ENCODE measurements at places on chromosomes 5 and 9.

DNA sequence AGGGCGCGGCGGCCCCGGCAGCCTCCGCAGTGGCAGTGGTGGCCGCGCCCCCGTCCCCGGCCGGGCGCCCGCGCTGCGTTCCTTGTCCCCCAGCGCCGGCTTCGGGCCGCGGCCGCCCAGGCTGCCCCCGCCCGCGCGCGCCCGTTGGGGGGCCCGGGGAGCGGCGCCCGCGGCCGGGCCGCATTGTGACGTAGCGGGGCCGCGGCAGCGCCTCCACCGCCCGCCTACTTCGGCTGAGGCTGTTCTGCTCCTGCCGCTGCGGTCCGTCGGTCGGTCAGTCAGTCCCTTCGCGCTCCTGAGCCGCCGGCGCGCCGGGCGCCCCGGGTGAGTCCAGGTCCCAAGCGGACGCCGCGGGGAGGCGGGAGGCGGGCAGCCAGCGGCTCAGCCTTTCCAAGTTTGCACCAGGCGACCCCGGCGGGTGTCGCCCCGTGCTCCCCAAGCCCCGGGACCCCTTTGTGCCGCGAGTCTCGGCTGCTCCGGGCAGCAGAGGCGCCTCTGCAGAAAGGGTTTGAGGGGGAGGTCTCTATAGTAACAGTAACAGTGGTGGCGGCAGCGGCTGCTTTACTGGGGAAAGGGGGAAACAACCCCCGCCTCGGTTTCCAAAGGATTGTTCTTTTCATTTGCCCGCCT, at the start of gene SNCAIP:
Gene SNCAIP, plus strand, starts transcription at position 277 of the 630 bp plus-strand sequence. CDS start 78,898 bp downstream, outside the sequence.
- peak; percentile 89 for ATAC-seq

GRCh38 chr5:173208296-173208695, 26.7 kb downstream of the NKX2-5 start:
- ATAC-seq, result no peak

- peak; percentile 65 for ATAC-seq
Observed at GRCh38 chr5:168424594-168425323, 61.5 kb upstream of the RARS1 start.

GRCh38 chr9:84899326-84899725, 229.8 kb downstream of the NTRK2 start:
- ATAC-seq, result no peak

DNA sequence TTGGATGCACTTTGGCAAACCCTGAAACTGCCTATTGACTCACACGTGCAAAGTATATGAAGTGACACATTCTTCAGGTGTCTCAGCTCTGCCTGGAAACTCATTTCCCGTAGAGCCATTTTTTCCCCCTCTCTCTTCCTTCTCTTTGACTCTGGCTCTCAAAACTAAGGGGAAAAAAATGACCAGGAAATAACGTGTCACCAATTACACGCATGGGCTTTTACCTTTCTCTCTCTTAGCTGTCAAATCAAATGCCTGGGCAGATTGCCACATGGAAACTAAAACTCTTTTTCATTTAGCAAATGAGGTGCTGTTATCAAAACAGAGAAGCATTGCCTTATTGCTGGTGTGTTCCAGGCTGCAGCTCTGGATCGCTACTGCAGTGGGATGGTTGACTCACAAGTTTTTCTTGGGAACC, 18.3 kb upstream of the IFNK start:
- peak; percentile 41 for ATAC-seq

GRCh38 chr5:151424892-151425523, 22.4 kb upstream of the SLC36A1 start:
- no peak for ATAC-seq

DNA sequence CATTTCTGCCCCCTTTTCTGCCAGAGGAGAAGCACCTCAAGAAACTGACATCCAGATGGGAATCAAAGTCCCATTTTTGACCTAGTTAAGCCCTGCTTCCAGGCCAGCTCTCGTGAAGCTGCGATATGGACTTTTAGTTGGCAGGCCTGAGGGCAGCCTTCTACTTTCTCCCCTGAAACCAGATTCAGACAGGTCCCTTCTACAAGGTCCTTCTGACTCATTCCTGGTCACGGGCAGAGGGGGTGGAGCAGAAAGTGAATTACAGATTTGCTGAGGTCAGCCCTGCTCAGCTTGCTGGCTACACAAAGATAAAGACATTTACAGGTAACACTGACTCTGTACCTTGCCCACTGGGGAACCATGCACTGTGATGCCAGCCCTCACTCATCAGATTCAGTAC, 52.8 kb upstream of the TUT7 start:
- ATAC-seq, result peak; percentile 80

GRCh38 chr9:89444274-89444673, 53.6 kb downstream of the SEMA4D start:
- ATAC-seq, result no peak

- peak; percentile 95 for ATAC-seq
Observed at GRCh38 chr5:125559296-125559695, 812.9 kb upstream of the ZNF608 start.

GRCh38 chr5:15499528-15500324, at the start of gene FBXL7:
FBXL7 (plus strand) TSS chr5:15500180.
- ATAC-seq, result peak; percentile 84

- 0 out of 3 replicates have a peak, but pooled peaks have one; percentile 36 for ATAC-seq
Observed at GRCh38 chr9:77673941-77674791, 26.0 kb upstream of the GNA14 start.

DNA sequence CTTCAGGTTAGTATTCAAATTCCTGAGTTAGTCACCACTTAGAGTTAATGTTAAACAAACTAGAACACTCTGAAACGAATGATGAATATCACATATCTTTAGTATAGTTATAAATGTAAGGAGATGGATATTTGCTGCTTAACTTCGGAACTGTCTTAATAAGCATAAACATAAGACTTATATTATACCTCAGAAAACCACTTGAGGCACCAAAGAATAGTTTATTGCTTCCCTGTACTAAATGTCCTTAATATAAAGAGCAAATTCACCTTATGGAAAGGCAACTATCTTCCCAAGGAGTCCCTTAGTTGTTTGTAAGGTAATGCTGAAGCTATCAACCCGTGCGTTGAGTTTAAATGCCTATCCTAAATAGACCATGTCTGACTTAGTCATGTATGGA, 300.0 kb upstream of the ADAMTSL1 start:
- 0 out of 3 replicates have a peak, but pooled peaks have one; percentile 26 for ATAC-seq

DNA sequence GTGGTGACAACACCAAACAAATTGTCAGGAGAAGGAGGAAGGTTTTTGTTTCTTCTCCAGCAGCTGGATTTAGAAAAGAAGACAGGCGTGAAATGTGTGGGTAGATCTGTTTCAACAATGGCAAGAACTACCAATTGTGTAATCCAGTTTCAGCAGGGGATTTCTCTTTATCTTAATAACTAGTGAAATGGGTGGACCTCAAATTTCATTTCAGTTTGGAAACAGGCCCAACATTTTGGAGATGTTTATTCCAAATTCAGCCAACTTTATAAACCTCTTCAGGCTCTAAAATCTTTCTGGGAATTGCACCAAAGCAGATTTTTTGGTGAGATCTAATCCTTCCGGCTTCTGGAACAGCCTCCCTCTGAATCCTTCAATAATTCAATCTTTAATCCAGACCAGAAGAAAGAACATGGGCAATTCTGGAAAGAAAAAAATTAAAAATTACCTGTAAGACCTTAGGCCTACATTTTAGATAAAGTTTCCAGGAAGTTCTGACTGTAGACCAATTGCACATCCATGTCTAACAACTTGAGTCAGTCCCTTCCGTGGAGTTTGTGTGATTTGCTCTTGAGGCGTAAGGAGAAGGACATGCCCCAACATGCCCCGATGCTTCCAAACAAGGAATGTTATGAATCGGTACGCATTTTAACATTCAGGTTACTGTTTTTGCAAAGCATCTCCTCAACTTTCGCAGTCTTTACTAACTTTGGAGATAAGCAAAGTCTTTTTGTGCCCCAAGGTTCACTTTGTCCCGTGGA, 423.6 kb downstream of the IRX1 start:
- ATAC-seq, result no peak

DNA sequence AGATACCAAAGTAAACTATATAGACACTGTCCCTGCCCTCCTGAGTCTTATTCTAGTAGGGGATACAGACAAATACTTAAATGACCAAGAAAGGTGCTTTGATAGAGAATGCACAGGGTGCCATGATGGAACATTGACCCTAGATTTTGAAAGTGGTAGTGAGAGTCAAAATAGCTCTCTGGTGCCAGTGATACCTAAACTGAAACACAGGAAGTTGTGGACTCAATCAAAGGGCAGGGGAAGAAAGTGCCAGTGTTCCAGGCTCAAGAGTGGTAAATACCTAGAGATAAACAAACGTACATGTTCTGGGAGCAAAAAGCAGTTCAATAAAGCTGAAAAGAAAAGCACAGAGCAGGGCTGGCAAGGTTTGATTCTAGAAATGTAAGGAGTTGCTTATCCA, 267.6 kb downstream of the ISL1 start:
- no peak for ATAC-seq

DNA sequence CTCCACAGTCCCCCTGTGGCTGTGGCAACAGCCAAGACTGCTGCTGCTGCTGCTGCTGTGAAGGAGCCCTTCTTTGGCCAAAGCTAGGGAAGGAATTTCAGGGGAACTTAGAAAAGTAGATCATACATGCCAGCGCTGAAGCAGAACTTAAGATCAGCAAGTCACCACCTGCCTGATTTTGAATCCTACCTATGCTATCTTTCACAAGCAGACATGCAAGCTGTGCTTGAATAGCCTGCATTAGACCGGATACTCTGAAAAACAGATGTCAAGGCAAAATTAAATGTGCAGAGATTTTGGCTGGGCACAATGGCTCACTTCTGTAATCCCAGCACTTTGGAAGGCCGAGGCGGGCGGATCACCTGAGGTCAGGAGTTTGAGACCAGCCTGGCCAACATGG, 99.3 kb upstream of the ZNF366 start:
- ATAC-seq, result no peak

GRCh38 chr9:38010918-38011704, 57.9 kb downstream of the SHB start:
- no peak for ATAC-seq

- ATAC-seq, result no peak
Observed at GRCh38 chr9:124120272-124120671, 108.7 kb downstream of the LHX2 start.

GRCh38 chr5:53288511-53288910, 179.0 kb upstream of the MOCS2 start:
- ATAC-seq, result no peak

GRCh38 chr5:159017786-159018185, 81.9 kb downstream of the EBF1 start:
- peak; percentile 72 for ATAC-seq

DNA sequence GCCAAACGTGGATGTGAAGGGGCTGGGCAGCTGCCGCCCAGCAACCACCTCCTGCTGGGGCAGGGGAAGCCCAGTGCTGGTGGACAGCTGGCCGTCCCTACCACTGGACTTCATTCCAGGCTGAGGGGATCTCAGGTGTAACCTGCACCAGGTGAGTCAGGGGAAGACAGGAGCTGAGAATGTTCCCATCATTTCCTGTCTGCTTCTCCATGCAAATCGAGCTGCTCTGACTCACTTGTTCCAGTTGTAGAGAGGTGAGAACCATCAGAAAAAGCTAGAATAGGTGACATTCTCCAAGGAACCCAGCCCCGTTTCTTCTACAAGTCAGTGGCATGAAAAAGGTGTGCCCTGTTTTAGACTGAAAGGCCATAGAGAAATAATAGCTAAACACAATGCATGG, 21.8 kb upstream of the BARX1 start:
- ATAC-seq, result no peak

DNA sequence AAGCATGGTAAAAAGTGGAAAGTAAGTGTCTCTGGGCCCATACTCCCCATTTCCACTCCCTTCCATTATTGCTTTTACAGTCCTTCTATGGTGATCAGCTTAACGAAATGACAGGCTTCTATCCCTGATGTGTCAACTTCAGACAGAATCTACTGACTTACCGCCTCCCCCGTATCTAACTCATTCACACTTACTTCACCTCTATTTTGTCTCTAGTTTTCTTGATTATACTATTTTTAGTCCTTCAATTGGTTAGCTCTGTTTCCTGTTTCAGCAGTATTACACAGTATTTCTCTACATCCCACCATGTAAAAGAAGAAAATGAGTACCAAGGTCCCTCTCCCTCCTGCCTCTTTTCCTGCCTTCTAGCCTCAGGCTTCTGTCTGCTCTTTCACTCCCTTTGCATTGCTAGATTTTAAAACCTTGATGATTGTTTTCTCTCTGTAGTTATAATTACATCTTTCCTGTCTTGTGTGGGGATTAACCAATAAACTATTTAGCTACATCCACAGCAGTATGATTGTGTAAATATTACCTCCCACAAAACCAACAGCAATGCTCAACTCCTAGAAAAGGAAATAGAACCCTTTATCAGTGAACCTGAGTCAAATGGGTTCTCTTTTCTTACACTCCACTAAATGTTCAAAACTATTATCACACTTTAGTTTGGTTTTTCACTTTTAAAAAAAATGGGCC, 53.4 kb downstream of the GNAQ start:
- ATAC-seq, result no peak

- ATAC-seq, result peak; percentile 50
Observed at GRCh38 chr9:16138561-16139491, 586.0 kb downstream of the CCDC171 start.

- ATAC-seq, result peak; percentile 31
Observed at GRCh38 chr9:93295031-93295430, 111.1 kb downstream of the WNK2 start.

DNA sequence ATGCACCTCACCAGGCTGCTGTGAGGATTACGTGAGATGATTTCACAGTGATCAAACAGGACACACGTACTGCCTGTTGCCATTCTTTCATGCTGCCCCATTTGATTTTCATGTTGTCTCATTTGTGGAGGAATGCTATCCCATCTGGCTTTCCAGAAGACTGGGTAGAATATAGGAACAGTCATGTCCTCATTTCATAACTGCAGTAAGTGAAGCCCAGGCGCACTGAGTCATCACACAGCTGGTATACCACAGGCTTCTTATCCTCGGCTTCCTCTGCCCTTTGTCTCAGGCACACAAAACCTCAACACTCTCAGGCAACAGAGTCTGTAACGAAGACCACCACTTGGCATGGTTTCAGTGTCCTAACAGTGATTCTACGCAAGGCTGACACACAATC, 62.3 kb downstream of the LHFPL2 start:
- peak; percentile 93 for ATAC-seq

DNA sequence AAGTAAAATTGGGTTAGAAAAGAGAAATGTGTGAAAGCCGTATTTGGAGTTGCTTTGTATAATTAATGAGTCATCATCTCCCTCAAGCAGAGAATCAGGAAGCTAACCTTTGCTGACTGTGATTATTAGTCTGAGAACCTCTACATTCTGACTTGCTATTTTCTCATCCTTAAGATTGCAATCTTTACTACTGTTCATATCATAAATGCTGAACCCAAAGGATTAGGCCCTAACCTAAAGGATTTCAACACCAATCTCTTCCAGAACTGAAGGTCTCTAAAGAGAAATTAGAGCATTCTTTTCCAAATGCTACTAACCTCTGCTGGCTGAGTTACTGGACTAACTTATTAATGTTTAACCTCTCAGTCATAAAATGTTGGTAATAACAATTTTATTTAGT, 538.1 kb upstream of the MEF2C start:
- ATAC-seq, result no peak

- ATAC-seq, result peak; percentile 90
Observed at GRCh38 chr5:140351609-140352334, 5.4 kb upstream of the HBEGF start.

- no peak for ATAC-seq
Observed at GRCh38 chr5:100800562-100800961, 102.5 kb downstream of the ST8SIA4 start.

- ATAC-seq, result no peak
Observed at GRCh38 chr9:90921104-90921503, 119.5 kb downstream of the SYK start.
